ENCODE measurements at places on chromosomes 7 and 10.

DNA sequence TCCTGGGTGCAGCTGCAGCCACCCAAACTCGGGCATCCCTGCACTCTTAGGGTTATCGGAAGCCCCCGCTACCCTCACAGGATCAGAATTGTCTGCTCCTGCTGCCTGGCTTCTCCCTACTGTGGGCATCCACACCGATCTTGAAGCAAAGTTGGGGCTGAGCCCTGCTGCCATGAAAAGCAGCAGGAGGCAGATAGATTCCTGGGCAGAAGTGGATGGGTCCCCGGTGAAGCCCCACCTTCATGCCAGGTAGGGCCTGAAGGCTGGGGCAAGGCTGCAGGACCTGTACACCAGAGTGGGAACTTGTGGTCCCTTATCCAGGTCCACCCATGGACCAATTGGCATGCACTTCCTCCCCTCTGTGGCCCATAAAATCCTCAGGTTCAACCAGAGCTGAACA lies 922.6 kb upstream of the KCND2 start:
- no peak for DNase-seq

GRCh38 chr10:132368881-132369635 lies 27.9 kb upstream of the PWWP2B start:
- DNase-seq: no peak

DNA sequence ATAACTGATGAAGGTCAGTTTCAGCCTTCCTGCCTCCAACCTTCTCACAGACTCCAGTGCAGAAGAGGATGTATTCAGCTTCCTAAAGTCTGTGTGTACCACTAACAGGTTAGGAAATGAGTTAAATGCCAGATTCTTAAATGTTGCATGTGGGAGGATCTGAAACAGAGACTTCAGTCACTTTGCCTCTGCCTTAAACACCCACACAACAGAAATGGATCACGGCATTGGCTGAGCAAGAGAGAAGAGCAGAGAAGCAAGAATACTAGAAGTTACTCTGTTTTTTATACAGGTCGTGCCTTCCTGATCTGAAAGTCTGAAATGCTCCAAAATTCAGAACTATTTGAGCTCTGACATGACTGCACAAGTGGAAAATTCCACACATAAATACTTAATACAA lies 98.9 kb upstream of the ARHGAP21 start:
- no peak for DNase-seq

GRCh38 chr10:123149568-123150270 lies 1.8 kb downstream of the HMX2 start:
- DNase-seq: no peak

DNA sequence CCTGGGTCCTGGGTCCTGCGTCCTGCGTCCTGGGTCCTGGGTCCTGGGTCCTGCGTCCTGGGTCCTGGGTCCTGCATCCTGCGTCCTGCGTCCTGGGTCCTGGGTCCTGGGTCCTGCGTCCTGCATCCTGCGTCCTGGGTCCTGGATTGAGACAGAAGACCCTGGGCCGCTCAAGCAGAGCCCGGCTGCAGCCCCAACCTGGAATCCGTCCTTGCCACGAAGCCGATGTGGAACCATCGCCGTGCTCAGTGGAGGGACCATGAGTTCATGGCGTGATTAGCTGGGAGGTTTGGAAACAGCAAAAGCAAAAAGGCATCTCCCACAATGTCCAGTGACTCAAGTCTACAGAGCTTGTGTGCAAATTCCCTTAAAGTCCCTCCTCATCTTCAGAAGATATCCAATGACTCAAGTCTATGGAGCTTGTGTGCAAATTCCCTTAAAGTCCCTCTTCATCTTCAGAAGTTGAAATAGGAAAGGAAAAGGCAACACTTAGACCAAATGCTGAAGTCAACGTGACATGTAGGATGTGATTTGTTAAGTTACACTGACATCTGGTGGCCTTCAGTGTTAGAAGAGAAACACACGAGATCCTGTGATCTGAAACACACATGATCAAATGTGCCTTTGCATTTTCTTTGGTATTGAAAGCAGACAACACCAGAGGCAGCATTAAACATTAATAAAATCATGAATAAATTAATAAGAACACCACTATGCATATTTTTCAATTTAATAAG lies 179.9 kb downstream of the PTPRN2 start:
- DNase-seq: no peak

DNA sequence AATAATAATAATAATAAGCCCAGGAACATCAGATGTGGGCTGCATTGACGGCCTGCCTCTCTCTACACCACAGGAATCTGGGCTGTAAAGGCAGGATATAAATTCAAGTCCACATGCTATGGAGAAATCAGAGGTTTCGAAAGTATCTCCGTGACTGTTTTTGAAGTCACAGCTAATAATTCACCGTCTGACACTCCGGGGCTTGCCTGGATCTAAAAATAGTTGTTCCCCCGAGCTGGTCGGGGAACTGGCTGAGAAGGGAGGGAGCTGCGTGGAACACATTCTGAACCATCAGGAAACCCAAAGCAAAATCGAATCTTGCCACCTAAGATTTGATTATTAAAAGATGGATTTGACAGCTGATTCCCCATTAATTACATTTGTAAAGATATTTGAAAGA lies 35.4 kb downstream of the KLF6 start:
- DNase-seq: no peak

GRCh38 chr10:102616066-102616770 lies 28.1 kb upstream of the TRIM8 start:
- no peak for DNase-seq

DNA sequence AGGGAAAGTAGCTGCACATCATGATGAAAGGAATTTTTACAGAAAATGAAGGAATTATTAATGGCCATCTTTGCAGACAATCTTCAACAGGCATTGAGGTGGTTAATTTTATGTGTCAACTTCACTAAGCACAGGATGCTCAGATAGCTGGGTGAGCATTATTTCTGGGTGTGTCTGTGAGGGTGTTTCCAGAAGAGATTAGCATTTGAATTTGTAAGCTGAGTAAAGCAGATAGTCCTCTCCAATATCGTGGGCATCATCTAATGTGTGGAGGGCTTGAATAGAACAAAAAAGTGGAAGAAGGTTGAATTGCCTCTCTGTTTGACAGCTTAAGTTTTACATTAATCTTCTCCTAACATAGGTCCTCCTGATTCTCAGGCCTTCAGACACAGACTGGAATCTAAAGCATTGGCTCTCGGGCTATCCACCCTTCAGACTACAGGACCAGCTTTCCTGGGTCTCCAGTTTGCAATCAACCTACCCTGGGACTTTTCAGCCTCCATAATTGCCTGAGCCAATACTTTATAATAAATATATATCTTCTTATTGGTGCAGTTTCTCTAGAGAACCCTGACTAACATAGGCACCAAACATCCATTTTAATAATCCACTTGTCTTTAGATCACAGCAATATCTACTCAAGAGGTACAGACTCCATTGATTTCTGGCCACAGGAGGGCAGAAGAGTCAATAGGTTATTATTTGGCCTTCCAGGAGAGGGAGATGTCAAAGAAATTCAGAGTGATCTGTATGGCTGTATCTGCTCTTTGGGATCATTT lies 10.5 kb upstream of the CRPPA start:
- peak; percentile 21 for DNase-seq

DNA sequence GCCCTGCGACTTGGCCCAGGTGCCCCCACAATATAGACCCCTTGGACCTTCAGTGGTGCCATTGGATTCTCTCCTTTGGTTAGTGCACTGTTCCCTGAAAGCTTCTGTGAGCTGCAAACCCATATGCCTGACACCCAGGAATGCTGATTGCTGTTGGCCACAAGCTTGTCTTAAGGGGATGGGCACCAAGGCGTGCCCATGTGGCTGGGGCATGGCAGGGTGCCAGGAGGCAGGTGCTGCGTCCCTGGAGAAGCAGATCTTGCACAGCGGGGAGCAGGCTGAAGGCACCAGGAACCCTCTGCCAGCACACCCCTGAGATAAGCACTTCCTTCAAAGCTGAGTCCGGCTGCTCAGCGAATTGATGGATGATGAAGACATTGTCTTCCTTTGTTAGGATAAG lies 411.8 kb downstream of the SDK1 start:
- DNase-seq: peak; percentile 23

DNA sequence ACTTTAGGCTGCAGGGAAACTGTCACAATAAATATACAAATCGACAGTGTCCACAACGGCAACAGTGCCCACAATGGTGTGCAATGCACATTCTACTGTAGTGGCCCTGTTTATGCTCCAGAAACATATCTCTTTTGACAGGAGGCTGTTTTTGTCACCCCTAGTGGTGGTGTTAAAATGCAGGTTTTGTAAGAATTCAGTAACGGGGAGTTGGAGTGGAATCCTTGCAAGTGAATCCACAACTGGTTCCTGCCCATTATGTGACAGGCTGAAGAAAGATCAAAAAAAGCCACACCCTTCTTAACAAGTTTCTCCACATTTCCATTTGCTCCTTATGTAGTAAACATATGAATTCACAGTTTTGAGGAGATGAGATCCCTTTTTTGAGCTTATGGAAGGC lies 58.5 kb downstream of the BEND7 start:
- no peak for DNase-seq

DNA sequence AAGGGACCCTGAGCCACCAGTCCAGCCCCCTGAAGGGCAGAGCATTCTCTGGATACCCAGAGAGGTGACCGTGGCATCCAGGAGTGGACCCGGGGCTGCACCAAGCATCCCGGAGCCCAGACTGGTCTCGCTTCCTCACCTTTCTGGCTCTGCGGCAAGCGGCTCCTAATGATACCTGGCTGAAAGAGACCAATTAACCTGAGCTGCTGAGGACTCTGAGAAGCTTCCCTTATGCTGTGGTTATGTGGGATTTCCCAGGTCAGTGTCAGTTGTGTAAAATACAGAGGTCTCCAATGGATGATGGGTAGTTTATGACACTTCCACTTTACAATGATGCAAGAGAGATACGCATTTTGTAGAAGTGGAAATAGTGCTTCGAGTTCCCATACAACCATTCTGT lies 51.5 kb downstream of the PFKFB3 start:
- DNase-seq: no peak

DNA sequence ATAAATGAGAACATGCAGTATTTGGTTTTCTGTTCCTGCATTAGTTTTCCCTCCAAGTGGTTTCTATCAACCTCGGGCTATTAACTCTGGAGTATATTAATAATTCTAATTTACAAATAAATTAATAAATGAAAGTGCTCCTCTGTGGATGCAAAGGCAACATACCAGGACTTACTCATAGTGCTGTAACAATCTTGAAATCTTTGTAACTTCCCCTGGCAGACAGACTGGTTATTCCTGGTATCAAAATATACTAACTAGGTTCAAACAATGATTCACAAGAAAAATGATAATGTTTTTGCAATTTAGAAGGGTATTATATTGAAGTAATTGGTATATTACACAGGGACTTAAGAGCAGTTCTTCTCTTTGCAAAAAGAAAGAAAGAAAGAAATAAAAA lies 177.2 kb downstream of the FANK1 start:
- DNase-seq: no peak

DNA sequence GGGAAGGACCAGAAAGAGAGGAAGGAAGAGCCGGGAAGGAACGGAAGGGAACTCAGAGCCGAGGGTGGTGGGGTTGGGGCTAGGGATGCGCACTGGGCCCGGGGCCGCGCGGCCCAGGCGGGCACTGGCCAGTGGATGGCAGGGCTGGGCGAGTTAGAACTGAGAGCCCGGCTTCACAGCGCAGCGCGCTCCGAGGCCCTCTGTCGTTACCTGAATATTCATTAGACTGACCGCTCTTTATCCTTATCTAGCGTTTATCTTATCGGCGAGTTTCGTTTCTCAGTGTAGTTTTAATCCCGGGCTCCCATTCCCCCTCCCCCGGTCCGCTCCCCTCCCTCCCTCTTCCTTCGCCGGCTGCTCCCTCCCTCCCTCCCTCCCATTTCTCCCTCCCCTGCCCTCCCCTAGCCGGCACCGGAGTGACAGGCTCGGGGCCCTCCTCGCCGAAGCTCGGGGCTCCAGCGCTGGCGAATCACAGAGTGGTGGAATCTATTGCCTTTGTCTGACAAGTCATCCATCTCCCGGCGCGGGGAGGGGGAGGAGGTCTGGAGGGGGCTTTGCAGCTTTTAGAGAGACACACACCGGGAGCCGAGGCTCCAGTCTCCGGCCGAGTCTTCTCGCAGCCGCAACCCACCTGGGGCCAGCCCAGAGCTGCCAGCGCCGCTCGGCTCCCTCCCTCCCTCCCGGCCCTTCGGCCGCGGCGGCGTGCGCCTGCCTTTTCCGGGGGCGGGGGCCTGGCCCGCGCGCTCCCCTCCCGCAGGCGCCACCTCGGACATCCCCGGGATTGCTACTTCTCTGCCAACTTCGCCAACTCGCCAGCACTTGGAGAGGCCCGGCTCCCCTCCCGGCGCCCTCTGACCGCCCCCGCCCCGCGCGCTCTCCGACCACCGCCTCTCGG lies at the start of gene PAX2:
Gene PAX2, plus strand, starts transcription at position 596 of the 895 bp plus-strand sequence. CDS start 679 bp downstream, outside the sequence.
- no peak for DNase-seq

GRCh38 chr10:116403740-116404250 lies 23.9 kb upstream of the PNLIPRP3 start:
- peak; percentile 90 for DNase-seq

GRCh38 chr10:118939211-118940007 lies 90.1 kb upstream of the NANOS1 start:
- no peak for DNase-seq

- no peak for DNase-seq
Measured at GRCh38 chr7:54546081-54546985, 4.2 kb downstream of the VSTM2A start.

- no peak for DNase-seq
Measured at GRCh38 chr7:16463520-16463919, 2.0 kb downstream of the SOSTDC1 start.

DNA sequence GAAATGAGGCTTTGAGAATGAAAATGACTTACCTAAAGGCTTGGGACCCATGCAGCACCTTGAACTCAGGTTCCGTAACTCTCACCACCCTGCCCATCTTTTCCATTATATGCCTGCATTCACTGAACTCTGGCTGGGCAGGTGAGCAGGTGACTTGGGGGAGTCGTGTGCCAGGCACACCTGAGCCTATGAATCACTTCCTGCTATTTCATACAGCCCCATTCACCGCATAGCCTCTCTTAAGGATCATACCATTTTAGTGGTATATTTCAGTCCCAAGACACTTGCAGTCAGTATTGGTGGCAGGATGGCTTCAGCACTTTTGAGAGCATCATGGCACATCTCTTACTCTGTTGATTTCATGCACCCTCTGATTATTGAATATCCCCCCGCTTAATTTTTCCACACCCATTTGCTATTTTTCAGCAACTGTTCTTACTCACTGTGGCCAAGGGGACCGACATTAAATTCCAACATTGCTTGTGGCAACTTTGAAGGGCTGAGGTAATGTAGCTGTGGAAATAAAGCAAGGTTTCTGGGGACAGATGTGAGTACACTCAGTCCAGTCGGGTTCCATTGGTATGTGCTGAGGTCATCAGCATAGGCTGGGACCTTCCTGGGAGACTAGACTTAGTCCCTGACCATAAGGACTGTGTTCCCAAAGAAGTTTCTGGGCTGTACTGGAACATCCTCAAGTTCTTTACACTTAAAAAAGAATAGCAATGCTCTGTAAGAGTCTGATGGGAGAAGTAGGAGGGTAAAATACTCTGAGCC lies 39.8 kb upstream of the ZNF438 start:
- DNase-seq: no peak

DNA sequence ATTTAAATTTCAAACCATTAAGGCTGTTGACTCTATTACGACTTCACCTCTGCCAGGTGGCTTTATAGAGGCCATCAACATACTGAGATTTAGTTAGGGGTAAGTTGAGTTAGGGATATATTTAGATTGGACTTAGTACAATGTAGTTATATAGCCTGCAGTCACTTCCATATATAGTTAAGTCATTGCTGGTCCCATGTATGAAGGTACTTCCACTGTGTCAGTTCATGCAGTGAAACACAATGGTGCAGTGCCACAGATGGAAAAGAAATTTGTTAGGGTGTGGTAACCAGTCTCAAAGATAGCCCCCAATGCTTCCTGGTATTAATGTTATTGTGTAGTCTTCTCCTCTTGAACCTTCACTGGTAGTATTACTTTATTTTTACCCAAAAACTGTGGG lies 12.6 kb upstream of the TSPAN13 start:
- DNase-seq: no peak
